T47D (cell line): ENCODE measurements at places on chromosomes 11 and 22.

DNA sequence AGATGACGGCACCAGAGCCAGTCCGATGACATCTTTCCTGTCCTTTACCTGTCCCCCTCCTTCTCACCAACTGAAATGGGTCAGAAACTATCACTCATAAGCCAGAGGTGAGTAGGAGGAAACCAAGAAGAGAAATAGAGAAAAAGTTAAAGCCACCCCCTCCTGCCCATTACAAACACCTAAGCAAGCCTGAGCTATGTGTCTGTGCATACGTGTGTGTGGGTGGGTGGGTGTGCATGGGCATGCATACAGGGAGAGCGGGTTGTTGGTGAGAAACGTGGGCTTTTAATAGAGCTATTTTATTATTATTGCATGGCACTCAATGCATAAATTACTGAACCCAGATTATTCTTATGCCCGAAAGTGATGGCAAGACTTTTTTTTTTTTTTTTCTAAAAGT is 2.6 kb downstream of the PATE4 start:
- DNase-seq: no peak

- DNase-seq: no peak
These were observed 186.4 kb downstream of the BLID start for GRCh38 chr11:121929581-121929980.

DNA sequence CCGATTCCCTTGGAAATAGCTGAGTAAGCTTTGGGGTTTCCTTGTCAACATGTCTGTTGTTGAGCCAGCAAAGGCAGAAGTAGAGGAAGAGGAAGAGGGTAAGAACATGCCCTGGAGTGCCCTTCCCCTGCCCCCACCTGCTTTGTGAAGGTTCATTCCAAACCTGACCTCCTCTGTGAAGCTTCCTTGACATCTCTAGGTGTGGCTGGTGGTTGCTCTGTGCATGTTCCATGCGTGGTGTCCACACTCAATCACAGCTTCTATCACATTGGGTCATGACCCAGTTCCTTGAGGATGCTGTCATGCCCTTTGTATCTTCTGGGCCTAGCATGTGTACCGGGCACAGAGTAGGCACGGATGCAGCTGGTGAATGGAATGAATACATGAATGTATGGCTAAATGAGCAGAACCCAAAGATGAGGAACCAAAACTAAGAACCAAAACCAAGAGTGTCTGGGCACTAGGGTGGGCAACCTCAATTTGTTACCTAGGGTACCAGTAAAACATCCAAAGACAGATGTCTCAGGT is 23.7 kb upstream of the FXYD6 start:
- no peak for DNase-seq

DNA sequence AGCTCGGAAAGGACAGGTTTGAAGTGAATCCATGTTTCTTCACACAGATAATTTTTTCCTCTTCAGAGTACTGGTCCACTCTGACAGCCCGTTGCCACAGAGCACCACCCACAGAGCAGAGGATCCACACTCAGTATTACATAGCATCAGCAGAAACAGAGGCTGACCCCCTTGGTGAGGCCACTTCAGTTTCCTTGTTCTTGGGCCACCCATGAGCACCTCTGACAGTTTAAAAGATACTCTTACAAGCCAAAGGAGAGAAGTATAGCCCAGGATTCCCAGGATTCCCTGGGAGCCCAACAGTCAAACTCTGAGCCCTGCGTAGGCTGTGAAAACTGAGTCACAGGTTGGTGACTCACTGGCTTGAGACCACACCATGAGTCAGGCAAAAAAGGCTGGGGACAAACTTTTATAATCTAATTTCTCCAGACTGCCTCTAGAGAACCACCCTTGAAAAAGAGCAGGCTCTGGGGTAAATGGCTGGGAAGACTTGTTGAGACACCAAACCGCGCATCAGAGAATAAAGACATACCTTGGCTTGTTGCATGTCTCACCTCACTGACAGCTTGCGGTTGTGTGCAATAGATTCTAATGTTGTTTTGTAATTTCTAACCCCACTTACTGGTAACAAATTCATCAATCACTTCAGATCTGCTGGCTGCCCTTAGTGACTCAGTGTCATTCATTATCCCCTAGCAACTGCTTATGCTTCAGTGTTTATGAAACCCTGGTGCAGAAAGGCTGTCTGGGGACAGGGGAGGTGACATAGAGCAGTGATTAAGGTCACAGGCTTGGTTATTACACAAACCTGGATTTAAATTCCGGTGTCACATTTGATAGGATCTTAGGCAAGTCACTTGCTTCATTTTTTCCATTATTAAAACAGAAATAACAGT is 56.9 kb upstream of the PRSS23 start:
- DNase-seq: no peak

DNA sequence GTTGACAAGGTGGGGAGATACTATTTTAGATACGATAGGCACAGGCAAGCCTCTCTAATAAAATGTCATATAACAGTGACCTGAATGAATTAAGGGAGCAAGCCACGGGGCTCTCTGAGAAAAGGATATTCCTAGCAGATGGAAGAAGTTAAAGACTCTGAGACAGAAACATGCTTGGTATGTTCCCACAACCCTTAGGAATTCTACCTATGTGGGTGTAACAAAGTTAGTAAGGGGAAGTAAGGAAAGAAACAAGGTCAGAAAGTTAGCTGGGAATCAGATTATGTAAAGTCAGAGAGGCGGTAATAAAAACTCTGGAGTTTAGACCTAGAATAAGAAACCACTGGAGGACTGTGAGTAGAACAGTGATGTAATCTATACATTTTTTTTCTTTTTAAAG is 59.7 kb upstream of the GDPD4 start:
- DNase-seq: no peak

DNA sequence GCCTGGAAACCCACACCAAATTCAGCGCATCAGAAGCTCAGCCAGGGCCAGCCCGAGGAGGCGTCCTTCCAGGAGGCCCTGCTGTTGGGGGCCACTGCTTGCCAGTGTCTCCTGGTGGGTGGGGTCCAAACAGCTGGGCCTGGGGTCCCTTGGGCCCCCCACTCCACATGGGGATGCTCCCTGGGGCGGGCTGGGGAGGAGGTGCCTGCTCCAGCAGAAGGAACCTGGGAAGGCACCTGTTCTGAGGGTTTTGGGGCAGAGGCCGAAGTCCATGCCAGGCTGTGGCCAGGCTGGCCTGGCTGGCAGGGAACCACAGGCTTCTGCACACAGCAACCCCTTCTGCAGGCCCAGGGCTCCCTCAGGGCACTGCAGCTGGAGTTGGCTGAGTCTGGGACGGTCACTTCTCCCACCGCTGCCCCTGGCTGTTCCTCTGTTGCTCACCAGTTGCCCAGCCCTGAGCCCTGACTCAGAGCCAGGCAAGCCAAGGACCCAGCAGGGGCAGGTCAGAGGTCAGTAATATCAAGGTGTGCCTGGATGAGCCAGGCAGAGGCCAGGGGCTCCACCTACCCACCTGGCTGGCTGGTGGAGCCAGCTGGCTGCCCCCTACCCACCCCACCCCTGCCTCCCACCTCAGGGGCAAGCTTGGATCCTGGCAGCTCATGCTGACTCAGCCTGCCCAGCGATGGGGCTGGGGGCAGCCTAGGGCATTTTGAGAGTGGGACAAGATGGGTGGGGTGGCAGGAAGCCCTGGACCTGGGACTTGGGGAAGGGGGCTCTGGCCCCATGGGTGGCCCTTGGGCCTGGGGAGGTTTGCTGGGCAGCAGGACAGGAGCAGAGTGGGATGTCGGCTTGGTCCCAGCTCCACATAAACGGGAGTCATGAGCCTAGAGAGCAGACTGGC is 12.0 kb upstream of the PHLDA2 start:
- DNase-seq: no peak

GRCh38 chr11:34203377-34203871 is 98.0 kb downstream of the NAT10 start:
- no peak for DNase-seq

- no peak for DNase-seq
These were observed 581 bp upstream of the EIF3L start for GRCh38 chr22:37848587-37849088.

DNA sequence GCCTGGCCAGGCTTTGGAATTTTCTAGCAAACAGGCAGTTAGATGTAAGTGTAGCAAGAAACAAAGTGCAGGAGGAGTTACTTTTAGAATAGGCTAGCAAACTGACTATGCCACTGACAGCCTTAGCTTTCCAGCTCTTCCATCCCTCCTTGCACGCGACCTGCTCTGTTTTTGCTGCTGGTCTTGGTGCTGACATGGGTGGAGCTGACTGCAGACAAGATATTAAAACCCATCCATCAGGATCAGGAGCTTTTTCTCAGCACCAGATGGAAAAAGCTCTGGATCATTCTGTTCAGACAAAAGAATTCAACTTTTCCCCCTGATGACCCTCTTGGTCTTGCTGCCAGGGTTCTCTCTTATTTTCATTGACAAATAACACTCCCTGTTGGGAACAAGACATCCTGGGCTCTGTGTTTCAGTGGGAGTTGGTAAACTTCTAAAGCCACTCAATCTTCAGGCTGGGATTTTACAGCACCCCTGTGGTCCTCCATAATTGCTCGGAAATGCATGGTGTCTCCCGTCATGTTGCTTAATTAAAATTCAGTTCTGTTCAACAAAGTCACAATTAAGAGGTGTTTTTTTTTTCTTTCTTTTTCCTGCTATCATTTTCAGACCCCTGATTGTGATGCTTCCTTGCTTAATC is 240.0 kb upstream of the LARGE1 start:
- no peak for DNase-seq

DNA sequence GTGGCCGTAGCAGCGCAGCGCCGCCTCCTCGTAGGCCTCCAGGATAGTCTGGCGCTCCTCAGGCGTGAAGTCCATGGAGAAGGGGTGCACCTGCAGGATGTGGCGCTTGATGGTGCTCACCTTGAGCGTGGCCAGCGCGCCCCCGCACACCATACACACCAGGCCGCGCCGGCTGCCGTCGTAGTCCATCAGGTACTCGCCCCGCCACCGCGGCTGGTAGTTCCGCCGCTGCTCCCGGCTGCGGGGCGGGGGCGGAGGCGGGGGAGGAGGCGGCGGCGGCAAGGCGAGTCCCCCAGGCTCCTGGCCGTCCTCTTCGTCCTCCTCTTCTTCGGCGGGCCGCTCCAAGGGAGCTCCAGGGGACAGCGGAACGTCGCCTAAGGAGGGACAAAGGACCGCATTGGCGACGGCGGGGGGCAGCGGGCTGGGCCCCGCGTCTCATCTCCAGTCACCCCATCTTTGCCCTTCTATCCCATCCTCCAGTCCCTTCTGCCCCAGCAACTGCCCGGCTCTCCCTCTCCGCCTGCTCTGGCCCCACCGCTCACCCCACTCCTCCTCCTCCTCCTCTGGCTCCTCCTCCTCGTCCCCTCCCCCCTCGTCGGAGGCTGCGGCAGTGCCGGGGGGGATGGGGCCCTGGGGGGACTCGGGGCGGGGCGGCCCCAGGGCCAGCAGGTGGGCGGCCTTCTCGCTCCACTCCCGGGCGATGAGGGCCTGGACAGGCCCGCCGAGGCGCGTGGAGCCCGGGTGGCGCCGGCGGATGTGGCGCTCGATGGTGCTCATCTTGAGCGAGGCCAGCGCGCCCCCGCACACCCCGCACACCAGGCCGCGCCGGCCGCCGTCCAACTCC is 4.9 kb downstream of the ZFTA start:
- no peak for DNase-seq
